Epithelial cell of prostate (primary cell): ENCODE measurements at places on chromosomes 7 and 10.

DNA sequence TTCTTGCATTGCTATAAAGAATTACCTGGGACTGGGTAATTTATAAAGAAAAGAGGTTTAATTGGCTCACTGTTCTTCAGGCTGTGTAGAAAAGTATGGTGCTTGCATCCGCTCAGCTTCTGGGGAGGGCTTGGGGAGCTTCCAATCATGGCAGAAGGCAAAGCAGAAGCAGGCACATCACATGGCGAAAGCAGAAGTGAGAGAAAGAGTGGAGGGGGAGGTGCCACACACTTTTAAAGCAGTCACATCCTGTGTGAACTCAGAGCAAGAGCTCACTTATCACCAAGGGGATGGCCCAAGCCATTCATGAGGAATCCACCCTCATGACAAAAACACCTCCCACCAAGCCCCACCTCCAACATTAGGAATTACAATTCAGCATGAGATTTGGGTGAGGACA, 303.5 kb downstream of the OTUD1 start:
- no peak for DNase-seq

DNA sequence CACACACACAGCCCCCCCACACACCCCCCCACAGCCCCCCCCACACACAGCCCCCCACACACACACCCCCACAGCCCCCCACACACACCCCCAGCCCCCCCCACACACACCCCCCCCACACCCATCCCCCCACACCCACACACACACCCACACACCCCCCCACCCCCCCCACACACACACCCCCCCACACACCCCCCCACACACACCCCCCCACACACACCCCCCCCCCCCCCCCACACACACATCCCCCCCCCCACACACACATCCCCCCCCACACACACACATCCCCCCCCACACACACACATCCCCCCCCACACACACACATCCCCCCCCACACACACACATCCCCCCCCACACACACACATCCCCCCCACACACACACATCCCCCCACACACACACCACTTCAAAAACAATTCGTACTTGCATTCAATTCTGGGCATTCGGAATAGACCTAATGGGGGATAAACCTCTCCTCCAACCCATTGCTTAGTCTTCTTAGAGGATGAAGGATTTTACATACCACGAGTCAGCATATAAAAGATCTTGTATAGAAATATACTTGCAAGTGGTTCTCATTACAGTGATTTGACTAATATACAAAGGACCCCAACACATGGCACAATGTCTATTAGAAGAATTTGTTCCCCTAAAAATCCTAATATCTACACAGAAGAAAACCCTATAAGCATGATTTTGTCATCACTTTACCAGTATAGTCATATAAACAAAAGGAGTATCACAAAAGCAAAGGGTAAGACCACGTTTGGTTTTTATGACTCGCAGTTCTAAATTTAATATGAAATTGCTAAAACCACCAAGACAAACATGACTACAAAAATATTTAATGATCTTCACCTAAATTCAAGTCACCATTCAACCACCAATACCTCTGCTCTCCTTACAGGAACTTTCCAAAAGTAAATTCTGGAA, 80.9 kb downstream of the DIP2C start:
- no peak for DNase-seq

DNA sequence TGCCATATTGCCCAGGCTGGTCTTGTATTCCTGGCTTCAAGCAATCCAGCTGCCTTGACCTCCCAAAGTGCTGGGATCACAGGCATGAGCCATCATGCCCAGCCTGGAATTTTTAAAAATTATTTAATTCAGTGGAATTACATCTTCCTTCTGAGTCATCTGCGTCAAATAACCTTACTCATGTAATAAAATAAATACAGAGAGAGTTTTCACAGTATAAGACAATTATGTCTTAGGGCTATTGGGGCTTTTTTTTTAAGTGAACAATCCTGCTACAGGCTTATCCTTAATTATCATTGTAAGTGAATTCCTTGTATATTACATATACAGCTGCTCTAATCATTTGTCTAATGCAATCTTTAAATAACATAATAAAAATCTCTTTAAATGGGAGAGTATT, 108.3 kb downstream of the MAPK8 start:
- DNase-seq = no peak

DNA sequence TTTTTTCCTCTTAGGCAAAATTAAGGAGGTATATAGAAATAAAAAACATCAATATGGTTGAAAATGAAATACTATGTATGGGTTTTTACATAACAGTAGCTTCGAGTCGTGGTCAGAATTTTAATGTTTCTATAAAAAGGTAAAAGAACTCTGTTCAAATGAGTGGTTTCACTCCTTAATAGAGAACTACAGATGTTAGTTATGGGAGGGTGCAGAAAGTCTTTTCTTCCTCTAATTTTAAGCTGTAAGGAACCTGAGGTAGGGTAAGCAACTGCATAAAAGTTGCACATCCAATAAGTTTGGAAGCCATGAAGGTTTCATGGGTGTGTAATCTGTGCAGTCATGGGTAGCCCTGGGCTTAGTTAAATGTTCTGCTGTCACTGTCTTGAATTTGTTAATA, 141.3 kb downstream of the SUGCT start:
- no peak for DNase-seq

DNA sequence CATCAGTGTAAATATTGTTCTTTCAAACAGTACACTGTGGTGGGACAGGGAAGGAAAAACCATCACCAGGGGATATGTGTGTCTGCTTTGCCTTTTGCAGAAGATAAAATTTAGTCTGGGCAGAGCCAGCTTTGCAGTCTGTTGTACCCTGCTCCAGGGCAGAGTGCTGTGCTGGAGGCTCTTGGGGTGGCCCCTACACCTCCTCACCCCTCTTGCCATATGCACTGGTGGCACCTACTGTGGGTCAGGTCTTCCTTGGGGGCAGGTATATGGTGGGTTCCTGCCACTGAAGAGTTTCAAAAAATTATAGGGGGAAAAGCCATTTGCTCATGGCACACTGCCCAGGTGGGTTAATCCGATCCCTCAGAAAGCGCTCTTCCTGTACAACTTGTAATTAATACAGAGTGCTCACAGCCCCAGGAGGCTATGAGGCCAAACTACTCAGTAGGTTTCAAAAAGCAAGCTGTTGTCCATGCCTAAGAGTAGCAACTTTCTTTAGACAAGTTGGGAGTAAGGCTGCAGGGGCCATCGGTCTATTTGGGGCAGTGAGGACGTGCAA, 112.7 kb upstream of the BMPER start:
- no peak for DNase-seq
